ENCODE measurements at places on chromosomes 16 and 17.

GRCh38 chr16:66551788-66552285, 539 bp upstream of the CKLF start:
- DNase-seq: no peak

DNA sequence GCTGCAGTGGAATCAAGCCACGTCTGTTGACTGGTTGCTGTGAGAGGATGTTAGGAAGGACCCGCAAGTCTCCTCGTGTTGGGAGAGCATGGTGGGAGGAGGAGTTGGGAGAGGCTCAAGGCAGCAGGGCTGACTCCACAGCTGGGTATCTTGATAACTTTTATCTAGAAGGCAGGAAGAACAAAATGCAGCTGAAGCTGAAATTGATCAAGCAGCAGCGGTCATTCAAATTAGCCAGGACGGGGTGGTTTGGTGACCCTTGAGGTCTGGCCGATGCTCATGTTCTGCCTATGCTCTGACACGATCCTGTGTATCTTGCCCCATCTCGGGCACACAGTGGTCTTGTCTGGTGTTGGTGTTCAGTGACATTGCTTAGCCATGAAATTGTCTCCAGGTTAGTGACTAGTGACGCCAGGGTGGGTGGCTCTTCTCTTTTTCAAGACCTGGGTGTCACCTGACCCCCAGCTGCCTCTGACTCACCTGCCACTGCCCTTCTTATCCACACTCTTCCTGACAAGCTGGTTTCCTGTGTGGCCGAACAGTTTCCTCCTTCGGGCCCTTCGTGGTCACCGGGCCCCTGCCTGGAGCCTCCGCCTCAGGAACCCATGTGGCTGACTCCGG, 19.1 kb downstream of the NPTX1 start:
- DNase-seq: no peak

DNA sequence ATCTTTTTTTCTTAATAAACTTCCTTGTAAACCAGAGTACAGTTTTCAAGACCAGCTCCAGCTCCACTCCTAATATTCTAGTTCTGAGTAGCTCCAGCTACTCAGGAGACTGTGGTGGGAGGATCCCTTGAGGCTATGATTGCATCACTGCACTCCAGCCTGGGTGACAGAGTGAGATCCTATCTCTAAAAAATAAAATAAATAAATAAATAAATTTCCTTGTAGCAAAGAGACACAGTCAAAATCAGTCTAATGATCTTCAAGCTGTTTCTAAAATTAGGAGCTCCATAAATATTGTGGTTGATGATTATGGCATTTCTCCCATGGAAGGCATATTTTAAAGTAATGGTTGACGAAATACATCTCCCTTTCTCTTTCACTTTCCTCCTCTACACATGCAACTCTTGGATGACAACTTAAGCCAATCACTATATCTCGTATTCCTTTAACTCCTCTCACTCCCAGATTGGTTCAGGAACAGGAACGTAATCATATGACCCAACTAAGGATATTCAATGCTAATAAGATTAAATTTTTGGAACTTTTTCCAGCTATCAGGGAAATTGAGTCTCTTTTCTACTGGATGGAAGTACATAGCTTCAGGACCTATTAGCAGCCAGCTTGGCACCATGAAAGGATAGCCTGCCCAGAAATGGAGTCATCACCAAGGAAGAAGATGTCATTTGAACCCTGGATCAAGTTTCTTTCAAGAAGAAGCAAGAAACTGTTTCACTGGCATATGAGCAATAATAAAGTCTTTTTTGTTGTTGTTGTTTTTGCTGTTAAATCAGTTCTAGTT, 42.1 kb upstream of the TAOK1 start:
- DNase-seq: no peak

GRCh38 chr17:62714016-62714777, 86.7 kb downstream of the MRC2 start:
- no peak for DNase-seq

- peak; percentile 57 for DNase-seq
These were observed 7.9 kb upstream of the LLGL1 start for GRCh38 chr17:18217412-18218015.

- no peak for DNase-seq
These were observed 154.2 kb downstream of the VPS53 start for GRCh38 chr17:560432-560873.

GRCh38 chr17:10673312-10673711, 16.2 kb upstream of the MYH3 start:
- no peak for DNase-seq

DNA sequence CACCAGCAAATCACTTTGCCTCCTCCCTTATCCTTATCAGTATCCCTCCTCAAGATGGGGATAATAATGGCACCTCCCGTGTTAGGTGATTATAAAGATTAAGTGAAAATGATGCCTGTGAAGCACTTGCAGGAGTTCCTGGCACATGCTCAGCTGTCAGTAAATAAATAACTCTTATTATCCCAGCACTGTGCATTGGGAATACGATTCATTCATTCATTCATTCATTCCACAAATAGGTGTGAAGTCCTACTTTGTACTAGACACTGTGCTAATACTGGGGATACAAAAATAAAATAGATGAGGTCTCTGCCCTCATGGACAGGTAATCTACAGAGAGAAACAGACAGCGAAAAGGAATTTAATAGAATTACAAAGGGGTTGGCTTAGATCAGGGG, 2.0 kb downstream of the XYLT2 start:
- no peak for DNase-seq

GRCh38 chr17:11980813-11981212, 16.5 kb downstream of the ZNF18 start:
- DNase-seq: no peak

- DNase-seq: no peak
These were observed 9.9 kb downstream of the SSTR5 start for GRCh38 chr16:1082266-1082951.

- no peak for DNase-seq
These were observed 19.9 kb upstream of the UBE2G1 start for GRCh38 chr17:4386406-4386805.

GRCh38 chr16:7597677-7598076, 265.0 kb downstream of the RBFOX1 start:
- DNase-seq: no peak

GRCh38 chr17:76191896-76192295, 48.4 kb downstream of the RNF157 start:
- peak; percentile 39 for DNase-seq

DNA sequence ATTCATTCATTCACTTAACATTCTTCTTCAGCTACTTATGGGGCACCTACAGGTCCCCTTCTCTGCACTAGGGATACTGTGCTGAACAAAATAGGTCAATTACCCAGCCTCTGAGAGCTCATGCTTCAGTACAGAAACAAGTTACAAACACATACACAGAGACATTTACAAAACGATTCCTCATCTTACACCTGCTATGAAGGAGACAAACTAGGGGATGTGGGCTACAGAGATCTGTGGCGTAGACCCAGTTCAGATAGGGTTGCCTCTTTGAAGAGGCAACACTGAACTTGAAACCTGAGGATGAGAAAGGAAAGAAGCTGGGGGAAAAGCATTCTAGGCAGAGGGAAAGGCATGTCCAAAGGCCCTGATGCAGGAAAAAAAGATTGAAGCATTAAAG, 5.2 kb downstream of the IL21R start:
- no peak for DNase-seq

- DNase-seq: no peak
These were observed 22.8 kb downstream of the FAM117A start for GRCh38 chr17:49741009-49741691.

DNA sequence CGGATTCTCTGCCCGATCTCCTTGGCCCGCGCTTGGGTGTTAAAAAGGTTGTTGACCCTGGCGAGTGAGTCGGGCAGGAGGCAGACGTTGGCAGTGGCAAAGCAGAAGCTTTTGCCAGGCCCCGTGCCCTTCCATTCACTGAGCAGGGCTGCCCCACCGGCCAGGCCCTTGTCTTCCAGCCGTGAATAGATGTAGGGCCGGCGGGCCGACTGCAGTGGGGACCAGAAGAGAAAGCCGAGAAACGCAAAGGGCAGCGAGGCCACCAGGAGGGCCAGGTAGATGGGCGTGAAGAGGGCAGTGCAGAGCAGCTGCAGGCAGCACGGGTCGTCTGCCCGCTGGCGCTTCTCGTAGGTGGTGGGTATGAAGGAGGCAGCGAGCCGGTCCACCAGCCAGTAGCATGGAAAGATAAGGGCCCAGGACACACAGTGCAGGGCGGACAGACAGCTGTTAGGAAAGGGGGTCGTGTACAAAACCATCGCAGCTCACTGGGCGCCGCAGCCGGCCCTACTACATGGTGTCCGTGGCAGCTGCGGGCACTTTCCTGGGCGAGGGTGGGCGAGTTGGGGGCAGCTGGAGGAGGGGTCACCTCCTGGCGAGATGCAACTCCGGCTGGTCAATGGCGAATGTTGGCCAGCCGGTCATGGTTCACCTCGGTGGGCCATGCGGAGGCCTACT, 61.0 kb downstream of the PRMT7 start:
- no peak for DNase-seq

DNA sequence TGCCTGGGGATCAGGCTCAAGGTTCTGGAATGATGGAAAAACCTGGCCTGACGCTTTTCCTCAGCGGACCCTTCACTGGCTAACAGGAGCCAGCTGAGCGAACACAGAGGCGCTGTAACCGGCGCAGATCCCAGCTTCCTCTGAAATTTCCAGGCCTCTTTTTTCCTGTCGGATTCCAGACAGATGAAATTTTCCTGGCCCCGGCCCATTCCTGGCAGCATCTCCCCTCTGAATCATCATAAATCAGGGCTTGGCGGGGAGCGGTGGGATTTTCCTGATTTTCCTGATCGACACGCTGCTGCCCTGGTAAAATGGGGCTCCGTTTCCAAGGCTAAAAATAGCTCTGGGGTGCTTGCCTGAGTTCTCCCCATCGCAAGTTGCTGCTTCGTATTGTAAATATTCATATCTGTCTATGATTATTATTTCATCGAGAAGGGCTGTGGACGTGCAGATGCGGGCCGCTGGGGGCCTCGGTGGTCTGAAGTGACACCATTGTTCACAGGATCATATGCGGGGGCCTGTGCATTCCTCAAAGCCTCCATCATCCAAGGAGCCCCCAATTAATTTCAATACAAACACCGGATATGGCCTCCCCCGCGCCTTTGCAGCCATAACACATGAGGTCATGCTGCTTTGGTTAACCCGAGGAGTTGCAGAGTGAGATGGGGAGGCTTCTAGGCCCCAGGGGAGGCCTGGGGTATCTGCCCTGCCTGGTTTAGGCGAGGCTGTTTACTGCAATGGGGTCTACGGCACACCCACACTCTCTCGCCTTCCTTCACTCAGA, 45.8 kb upstream of the ETV4 start:
- DNase-seq: no peak

- DNase-seq: no peak
These were observed 47.8 kb downstream of the BMERB1 start for GRCh38 chr16:15482068-15482747.

- no peak for DNase-seq
These were observed 84.8 kb upstream of the CREBBP start for GRCh38 chr16:3965306-3965705.

DNA sequence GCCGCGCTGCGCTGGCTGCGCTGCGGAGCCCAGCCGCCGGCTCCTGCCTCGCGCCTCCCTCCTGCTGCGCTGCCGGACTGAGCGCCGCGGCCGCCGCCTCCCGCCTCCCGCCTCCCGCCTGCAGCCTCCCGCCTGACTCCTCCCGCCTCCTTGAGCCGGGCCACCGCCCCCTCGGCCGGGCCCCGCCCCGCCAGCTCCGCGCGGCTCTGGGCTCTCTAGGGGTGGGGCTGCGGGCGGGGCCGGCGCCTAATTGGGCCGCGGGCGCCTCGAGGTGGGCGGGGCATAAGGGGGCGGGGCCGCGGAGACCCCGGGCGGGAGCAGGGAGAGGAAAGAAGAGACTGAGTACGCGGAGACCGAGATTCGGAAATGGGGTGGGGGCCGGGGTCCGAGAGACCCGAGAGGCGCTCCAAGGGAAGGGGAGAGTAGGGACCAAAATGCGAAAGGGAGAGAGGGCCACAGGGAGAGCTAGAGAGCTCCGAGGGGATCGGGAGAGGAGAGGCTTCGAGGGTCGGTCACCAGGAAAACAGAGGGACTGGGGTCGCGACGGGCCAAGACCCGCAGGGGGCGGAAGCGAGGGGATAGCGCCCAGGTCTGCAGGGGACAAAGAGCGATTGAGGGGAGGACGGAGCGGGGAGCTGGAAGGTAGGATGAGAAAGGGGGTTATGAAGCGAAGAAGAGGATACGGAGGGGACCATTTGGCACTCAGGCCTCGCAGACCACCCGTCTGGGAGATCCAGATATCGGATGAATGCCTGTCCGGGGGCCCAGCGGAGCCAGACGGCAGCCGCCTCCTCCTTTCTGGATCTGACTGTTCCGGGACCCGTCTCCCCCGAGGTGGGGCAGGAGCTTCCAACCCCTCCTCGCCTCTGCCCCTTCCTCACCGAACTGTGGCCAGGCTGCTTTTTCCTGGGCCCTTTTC, at the start of gene C1QL1:
Gene C1QL1 (minus strand): TSS at position 79 of the 919 bp plus-strand sequence. CDS start 255 bp downstream, outside the sequence.
- DNase-seq: peak; percentile 77

DNA sequence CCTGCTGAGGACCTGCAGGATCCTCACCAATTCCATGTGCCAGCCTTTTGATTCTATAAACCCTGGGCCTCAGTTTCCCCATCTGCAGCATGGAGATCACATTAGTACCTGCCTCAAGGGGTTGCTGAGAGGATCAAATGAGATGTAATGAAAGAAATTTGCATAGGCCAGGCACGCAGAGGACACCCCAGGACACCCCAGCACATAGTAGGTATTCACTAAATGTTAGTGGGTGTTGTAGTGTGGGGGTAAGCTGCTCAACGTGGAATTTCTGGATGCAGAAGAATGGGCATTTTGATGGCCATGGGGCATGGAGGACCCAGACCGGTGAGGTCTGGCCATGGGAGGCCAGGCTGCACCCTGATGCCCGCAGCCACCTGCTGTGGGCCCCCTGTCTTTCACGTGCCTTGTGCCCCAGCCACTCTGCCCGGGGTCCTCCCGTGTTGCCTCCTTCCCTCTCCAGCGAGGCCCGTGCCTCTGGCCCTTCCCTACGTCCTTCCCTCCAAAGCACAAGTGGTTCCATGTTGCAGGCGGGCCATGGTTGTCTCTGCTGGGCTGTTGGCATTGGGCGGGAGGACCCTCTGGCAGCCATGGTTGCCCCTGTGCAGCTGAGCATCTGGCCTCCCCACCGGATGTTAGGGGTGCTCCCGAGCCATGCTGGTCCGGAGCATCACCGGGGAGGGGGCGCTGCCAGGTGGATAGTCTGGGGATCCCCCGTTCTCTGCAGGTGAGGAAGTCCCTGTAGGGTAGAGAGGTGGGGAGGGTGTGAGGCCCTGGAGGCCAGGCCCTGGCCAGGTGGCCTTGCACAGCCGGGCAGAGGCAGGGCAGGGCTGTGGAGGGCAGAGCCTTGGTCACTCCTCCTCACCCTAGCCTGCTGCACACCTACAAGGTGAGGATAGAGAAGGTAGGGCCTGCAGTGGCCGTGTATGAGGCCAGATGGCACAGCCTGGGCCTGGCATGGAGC, 8.6 kb downstream of the MAP2K3 start:
- DNase-seq: no peak

- peak; percentile 34 for DNase-seq
These were observed 22.3 kb downstream of the ARHGAP27 start for GRCh38 chr17:45410144-45411091.

- no peak for DNase-seq
These were observed 9.7 kb upstream of the ULK2 start for GRCh38 chr17:19877364-19877945.

DNA sequence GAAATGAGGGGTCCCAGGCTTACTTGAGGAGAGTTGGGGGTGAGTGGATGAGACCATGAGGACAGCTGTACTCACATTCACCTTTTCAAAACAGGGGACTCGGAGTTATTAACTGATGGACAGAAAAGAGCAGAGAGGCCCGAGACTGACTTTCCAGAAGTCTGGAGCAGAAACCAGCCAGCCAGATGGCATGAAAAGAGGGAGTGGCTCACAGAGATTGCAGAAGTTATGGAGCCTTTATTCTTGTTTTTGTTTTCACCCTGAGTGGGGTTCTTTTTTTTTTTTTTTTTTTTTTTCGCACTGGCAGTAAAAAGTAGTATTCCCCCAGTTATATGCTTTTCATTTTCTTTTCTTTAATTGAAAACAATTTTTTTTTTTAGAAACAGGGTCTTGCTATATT, 18.9 kb downstream of the TVP23A start:
- no peak for DNase-seq

Measured in T follicular helper cell (primary cell).